ENCODE measurements at places on chromosomes 5 and 9.

DNA sequence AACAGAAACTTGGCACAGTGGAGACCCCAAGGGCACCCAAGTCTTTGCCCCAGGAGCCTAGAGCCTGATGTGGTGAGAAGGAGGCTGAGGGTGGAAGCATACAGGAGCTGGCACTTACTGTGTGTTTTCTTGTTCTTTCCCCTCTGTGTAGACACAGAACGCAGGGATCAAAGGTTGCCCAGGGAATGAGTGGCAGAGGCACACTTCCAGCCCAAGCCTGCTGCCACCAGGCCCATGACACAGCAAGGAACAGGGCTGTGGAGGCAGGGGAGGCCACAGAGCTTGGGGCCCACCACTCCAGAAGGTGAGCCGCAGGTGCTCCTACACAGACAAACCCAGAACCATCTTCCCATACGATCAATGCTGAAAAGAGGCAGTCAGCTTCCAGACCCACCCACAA, 73.9 kb upstream of the S1PR3 start:
- H3K27me3 ChIP-seq = peaks cover 6% of the 10 kb centered on the region
- H3K27ac ChIP-seq = no peak overlapping the region
- no peak for DNase-seq
- H3K4me3 ChIP-seq = no peak overlapping the region
- peaks cover 10% of the 10 kb centered on the region for H3K4me1 ChIP-seq
- H3K36me3 ChIP-seq = no peaks in the 10 kb centered on the region

DNA sequence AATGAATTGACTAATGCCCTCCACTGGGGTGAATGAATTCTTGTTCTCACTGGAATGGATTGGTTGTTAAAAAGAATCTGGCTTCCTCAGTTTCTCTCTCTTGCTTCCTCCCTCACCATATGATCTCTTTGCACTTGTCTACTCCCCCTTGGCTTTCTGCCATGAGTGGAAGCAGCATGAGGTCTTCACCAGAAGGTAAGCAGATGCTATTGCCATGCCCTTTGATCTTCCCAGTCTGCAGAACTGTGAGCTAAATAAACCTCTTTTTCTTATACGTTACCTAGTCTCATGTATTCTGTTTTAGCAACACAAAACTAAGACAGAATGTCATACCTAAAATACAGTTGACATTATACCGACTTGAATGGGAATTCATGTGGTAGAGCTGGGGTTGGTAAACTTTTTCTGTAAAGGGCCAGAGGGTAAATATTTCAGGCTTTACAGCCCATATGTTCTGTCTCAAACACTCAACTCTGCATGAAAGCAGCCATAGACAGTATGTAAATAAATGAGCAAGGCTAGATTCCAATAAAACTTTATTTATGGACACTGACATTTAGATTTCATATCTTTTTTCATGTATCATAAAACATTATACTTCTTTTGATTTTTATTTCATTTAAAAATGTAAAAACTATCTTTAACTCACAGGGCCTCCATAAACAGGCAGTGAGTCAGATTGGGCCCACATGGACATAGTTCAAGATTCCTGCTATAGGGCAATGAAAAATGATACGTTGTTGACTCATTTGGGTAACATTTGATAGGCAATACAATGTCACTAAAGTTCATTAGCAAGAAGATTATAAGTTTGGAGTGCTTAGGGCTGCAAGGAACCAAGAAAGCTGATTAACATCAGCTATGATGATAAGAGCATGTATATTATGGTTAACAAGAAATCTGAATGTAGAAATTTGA, 79.4 kb upstream of the TLE4 start:
- peaks cover 10% of the 10 kb centered on the region for H3K27me3 ChIP-seq
- H3K36me3 ChIP-seq = peaks cover 3% of the 10 kb centered on the region
- H3K4me3 ChIP-seq = no peak overlapping the region

DNA sequence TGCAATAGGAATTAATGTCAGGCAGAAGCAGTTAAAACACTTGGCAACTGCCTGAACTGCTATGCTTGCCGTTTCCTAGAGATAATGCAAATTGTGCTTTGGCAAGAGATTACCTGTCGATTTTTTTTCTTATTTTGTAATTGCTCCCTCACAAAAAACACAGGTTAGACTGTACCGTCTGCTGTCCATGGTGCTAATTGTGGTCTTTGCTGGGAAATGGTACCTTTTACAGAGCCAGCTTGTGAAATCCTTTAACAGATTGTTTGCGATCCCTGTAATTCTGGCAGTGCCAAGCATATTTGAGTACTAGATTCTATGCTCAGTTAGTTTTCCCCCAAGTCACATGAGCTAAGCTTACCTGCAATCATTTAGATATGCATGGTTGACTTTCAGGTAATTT, 2125.8 kb upstream of the WWC1 start:
- no peak overlapping the region for H3K4me3 ChIP-seq
- no peaks in the 10 kb centered on the region for H3K36me3 ChIP-seq
- H3K27me3 ChIP-seq = no peaks in the 10 kb centered on the region

GRCh38 chr9:37923118-37923795, 19.3 kb upstream of the SLC25A51 start:
- H3K36me3 ChIP-seq = no peaks in the 10 kb centered on the region
- peaks cover 18% of the 10 kb centered on the region for H3K27me3 ChIP-seq
- H3K4me1 ChIP-seq = peaks cover 8% of the 10 kb centered on the region

- H3K4me1 ChIP-seq = peaks cover 37% of the 10 kb centered on the region
- peaks cover 10% of the 10 kb centered on the region for H3K36me3 ChIP-seq
- peak overlapping the region; percentile 92 for H3K27ac ChIP-seq
- peak; percentile 55 for DNase-seq
Observed at GRCh38 chr9:35756275-35757225, 2.5 kb upstream of the MSMP start.

- peaks cover 4% of the 10 kb centered on the region for H3K36me3 ChIP-seq
- H3K4me3 ChIP-seq = no peak overlapping the region
Observed at GRCh38 chr5:127805448-127805847, 102.3 kb downstream of the CCDC192 start.

DNA sequence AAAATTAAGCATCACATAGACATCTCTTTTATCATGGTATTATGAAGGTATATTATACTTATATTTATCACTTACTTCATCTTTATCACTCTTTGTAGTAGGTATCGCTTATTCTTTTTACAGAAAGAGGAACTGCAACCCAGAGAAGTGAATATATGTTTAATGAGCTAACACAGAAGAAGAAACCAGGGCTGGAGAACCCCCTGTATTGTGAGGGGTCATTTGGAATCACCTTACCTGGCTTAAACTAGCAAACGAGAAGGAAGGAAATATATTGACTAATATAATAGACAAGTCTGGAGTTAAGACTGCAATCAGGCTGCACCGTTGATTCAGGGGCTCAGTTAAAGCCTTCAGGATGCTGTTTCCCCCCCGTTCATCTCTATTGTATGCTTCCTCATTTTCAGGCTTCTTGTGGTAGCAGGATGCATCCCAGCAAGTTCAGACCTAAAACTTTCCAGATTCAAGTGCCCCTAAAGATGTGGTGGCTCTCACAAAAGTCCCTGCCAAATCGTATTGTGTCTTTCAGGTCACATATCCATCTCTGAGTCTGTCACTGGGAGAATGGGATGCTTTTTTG, 146.4 kb downstream of the GCNT1 start:
- no peaks in the 10 kb centered on the region for H3K36me3 ChIP-seq
- H3K4me1 ChIP-seq = no peaks in the 10 kb centered on the region
- no peak for DNase-seq
- H3K27me3 ChIP-seq = no peaks in the 10 kb centered on the region
- H3K4me3 ChIP-seq = no peak overlapping the region

DNA sequence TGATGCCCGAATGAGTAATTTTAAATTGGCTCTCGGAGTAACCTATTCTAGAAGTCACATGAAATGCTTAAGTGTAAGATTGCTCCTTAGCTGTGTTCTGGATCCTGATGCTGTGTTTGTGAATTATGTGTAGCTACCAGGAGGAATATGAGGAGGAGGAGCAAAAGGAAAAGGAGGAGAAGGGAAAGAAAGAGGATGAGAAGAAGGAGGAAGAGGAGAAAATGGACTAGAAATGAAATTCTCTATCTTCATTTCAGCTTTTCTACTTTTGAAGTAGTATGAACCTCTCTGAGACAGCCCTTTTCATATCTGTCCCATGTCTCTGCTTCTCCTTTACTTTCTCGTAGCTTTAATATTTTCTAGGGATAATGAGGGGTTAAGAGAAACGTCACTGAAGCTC, 119.4 kb upstream of the ACTBL2 start:
- no peaks in the 10 kb centered on the region for H3K36me3 ChIP-seq
- DNase-seq = no peak
- H3K27me3 ChIP-seq = peaks cover 53% of the 10 kb centered on the region
- H3K27ac ChIP-seq = no peak overlapping the region

DNA sequence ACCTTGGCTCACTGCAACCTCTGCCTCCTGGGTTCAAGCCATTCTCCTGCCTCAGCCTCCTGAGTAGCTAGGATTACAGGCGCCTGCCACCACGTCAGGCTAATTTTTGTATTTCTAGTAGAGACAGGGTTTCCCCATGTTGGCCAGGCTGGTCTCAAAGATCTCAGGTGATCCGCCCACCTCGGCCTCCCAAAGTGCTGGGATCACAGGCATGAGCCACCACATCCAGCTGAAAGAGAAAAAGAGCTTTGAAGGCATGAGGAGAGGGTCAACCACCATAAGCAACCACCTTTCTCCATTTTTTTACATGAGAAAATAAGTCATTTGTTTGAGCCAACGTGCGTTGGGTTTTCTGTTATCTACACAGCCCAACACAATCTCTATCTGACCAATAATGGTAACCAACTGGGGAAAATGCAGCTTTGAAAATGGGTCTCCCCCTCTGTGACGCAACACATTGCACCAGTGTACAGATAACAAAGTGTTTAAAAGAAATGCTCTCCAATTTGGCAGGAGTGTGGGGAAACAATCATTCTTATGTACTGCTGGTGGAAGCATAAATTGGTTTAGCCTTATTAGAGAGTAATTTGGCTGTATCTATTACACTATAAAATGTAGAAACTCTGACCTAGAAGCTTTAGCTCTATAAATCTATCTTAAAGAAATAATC, 45.8 kb upstream of the ZBTB43 start:
- no peak overlapping the region for H3K4me3 ChIP-seq
- H3K27me3 ChIP-seq = peaks cover 27% of the 10 kb centered on the region
- H3K4me1 ChIP-seq = no peaks in the 10 kb centered on the region
